H4 (cell line): ENCODE measurements at places on chromosomes 3 and 15. TPM values are rescaled to one million over a fixed set of nuclear protein-coding genes. Genes with fewer than 3 reads are reported as not detected.

DNA sequence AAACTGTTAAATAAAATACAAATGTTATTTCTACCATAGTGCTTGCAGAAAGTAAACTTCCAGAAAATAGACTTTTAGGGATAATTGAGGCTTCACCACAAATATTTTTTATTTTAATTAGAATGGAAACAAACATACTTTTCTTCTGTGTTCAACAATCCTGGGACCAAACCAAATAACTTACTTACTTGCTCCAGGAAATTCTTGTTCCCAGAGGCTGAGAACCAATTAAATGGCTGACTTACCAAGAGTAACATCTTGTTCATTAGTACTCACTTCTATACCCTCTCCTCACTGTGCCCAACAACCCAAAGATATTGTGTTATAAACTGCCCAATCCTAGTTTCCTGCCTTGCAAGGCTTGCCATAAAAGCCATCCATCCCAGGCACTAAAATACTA lies 172.2 kb upstream of the PFN2 start:
- DNase-seq: no peak

DNA sequence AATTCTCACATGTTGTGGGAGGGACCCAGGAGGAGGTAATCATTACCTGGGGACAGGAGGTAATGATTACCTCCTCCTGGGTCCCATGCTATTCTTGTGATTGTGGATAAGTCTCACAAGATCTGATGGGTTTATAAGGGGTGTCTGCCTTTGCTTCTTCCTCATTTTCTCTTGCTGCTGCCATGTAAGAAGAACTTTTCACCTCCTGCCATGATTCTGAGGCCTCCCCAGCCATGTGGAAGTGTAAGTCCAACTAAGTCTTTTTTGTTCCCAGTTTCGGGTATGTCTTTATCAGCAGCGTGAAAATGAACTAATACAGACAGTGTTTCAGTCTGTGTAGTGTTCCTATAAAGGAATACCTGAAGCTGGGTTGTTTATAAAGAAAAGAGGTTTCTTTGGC lies 13.1 kb upstream of the KCTD6 start:
- no peak for DNase-seq

DNA sequence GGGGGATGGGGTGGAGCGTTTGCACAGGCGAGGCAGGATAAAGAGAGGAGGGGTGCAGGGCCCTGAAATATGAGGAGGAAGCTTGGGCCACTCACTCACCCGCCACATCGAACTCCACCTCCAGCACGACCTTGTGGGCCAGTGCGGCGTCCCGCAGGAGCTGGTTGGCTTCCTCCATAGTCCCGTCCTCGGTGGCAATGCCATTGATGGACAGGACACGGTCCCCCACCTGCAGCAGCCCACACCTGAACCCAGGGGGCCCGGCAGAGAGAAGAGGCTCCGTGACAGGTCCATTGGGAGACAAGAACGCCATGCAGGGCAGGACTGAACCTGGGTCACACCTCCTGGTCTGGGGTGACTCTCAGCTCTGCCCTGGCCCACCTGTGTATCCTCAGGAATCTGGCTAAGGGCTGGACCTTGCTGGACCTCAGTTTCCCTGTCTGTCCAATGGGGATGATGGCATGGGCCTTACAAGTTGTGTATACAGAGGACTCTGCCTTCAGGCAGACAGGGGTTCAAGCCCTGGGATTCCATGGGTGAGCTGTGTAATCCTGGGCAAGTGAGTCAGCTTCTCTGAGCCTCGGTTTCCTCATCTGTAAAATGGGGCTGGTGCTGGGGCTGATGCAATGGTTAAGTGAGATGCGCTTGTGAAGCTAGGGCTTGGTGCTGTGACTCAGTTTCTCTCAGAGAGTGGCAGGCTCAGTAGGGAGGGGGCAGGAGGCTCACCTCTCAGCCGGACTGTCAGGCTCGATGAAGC lies 26.4 kb downstream of the GRIP2 start:
- no peak for DNase-seq

- no peak for DNase-seq
These were observed 64.2 kb downstream of the TBC1D5 start for GRCh38 chr3:17678116-17678741.

The UBE2E2 gene
- total RNA-seq: 16.9 and 42.5 TPM in 2 replicates

The MST1R gene
- 0.21 TPM in 1 of 2 replicates, not detected in the other for total RNA-seq
